ENCODE measurements at places on chromosomes 6 and 20.

- DNase-seq, result no peak
Observed at GRCh38 chr6:74602206-74602605, 603.6 kb downstream of the COL12A1 start.

DNA sequence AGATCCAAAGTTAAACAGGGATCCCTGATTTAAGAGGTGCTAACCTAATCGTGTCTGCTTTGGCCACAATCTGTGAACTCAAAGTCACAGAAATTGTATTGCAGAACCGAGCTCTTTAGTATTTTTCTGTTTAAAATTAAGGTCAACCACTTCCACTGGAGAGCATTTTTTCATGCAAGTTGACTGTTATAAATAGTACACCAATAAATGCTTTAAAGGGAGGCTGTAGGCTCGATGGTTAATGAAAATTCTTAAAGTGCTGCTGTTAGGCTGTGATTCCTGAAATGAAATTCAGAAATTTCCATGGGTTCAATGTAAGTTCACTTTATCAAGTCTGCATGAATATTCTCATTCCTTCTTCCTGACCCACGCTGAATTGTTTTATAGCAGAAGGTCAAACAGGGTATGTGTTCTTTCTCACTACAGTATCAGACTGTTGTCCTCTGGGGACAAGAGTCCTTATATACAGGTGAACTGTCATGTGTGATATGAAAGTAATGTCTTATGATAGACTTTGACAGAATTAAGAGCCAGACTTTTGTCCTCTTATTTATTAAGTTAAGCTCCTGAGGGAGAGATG, 92.5 kb upstream of the HDGFL1 start:
- no peak for DNase-seq

- DNase-seq, result no peak
Observed at GRCh38 chr20:58215116-58215515, 13.3 kb downstream of the ANKRD60 start.

- no peak for DNase-seq
Observed at GRCh38 chr20:51093240-51093763, 70.4 kb upstream of the KCNG1 start.
